ENCODE measurements at places on chromosomes 1 and 21.
A peak's percentile ranks its signal among the peaks of the same experiment; 100 is the strongest.

DNA sequence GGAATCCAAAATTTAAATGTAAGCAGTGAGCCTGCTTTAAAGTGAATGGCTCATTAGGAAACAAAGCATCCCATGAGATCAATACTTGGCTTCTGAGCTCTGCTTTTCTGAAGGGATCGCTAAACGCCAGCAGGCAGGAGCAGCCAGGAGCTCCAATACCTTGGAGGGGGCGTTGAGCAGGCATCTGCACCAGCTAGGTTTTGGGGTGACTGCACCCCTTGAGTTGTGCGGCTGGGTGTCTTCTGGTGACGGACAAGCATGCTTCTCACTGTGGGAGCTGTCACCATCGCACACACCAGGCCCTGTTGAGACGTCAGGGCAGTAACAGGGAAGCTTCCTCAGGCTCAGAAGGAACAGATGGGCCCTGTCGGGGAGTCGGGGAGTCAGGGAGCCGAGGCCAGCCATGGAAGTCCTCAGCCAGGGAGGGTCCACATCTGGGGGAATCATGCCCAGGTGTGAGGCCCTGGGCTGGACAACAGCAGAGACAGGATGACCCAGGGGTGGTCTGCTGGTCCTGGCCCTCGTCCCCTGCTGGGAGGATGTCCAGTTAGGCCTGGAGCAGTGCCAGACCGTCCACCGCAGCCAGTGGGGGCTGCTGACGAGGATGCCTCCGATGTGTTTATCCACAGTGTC lies 57.9 kb upstream of the ADARB1 start:
- DNase-seq = no peak

DNA sequence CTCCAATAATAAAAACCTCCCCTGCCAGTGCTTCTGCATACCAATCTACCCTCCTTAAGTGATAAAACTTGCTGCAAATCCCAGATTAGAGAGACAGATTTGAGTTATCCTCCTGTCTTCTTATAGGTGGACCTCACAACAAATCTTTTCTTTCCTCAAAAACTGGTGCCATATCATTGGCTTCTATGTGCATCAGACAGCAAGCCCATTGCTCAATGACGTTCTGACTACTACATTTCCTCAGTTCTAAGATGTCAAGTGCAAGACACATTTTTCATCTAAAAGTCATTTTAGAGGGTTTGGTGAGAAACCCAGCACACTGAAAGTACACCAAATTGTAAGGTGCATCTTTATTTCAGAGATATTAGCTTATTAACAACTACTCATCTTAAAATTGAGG lies 107.8 kb upstream of the VAV3 start:
- no peak for DNase-seq

DNA sequence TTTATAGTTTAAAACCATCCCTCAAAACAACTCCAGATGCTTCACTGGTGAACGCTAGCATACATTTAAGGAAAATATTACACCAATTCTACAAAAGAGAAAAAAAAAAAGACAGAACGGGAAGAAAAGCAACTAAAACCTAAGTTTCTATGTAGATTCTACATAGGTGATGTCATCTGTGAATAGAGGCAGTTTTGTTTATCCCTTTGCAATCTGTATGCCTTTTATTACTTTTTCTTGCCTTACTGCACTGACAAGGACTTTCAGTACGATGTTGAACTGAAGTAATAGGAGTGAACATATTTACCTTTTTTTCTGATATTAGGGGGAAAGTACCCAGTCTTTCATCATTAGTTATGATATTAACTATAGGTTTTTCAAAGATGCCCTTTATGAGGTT lies 101.7 kb upstream of the HAO2 start:
- no peak for DNase-seq

GRCh38 chr1:1677718-1678580 lies 14.6 kb downstream of the SLC35E2B start:
- DNase-seq = peak; percentile 70

- no peak for DNase-seq
These were observed 16.1 kb upstream of the XPR1 start for GRCh38 chr1:180615493-180616290.

DNA sequence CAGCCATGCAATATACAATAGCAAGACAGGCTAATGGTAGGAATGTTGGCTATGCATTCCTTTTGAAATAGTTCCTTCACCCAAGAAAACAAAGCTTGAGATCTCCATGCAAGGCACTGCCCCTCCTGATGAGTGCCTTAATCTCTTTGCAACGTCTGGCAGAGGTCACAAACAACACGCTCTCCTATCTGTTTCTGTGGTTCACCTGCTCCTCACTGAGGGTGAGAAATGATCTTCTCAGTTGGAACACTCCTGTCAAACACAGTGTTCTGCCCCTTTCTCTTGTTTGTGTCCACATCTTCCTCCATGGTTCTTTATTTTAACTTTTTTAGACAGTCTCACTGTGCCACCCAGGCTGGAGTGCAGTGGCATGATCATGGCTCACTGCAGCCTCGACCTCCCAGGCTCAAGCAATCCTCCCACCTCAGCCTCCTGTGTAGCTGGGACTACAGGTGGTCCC lies 21.2 kb upstream of the XPR1 start:
- no peak for DNase-seq

DNA sequence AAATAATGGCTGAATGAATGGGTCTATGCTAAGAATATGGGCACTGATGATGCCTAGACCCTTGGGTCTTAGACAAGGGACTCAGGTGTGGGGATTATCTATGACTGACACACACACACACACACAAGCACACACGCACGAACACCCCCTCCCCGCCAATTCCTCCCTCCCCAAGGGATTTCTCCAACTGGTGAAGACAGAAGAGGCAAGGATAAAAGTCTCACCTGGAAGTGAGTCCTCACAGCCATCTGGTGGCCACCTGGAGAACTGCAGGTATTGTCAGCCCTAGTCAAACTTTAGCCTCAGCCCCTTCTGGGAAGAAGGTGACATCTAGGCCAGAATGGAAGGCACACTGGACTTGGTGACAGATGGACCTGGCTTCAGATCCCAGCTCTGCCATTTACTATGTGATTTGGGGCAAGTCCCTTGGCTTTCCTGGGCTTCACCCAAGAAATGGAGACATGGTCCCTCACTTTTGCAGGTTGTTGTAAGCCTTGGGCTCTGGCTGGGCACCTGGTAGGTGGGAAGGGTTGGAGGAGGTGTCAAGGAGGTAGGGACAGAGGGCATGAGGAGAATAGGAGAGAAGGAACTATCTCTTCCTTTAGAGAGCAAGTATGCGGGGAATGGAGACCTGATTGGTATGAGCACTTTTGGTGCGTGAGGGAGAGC lies 4.0 kb upstream of the GPR3 start:
- DNase-seq = peak; percentile 85

DNA sequence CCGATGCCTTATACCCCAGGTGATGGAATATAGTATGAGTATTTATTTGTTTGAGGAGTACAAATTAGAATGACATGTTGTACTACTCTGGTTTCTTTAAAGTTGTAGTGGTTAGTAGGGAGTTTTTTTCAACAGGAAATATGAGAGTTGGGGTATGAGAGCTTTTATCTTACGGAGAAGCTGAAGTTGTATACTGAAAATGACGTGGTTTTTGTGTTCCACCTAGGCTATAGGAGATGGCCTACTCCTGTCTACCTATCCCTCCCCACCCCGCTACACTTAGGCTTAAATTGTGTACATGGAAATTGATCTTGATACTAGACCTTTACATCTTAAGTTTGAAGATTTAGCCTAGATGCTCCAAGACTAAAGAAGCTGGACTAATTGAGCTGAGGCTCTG lies 6.8 kb upstream of the HAX1 start:
- DNase-seq = no peak

- DNase-seq = no peak
These were observed 6.4 kb upstream of the GPR157 start for GRCh38 chr1:9135073-9135836.

DNA sequence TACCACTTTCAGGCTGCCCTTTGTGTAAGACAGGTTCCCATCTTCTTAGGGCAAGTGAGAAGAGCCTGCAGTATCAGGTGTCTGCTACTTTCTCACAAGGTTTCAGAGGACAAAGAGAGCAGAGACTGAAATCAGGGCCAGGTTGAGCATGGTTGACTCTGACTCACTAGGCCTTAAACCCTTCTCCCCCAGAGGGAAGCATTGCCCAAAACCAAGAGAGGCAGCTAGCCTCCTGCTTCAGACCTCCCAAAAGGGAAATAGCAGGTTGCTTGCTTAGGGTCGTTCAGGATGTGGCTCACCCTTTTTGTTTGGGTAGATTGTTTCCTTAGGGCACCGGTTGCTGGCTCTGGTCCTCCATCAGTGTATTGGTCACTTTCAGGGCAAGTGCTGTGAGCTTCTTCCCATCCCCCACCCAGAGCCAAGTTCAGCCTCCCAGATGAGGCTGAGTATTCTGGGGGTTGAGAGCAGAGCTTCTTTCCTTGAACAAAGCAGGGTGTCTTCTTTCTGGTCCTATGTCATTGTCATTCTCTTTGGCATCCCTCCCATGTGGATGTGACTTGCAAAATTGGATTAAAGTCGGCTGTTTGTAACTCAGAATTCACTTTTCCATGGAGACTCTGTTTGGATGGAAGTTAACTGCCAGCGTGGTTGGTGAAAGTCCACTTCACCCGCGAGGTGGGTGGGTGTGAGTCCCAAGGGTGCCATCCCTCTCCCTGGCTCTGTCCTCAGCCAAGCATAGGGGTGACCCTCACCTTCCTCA lies 55.5 kb upstream of the GALNT2 start:
- DNase-seq = no peak

DNA sequence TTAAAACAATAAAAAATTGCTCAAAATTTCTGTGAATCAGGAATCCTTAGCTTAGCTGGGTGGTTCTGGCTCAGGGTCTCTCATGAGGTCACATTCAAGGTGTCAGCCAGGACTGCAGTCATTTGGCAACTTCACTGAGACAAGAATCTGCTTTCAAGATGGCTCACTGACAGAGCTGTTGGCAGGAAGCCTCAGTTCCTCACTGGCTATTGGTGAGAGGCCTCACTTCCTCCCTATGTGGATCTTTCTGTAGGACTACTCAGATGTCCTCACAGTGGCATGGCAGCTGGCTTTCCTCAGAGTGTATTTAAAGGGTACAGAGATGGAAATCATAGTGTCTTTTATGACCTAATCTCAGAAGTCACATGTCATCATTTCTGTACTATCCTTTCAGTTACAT lies 785.7 kb downstream of the ADGRL2 start:
- no peak for DNase-seq

- DNase-seq = no peak
These were observed 105.4 kb downstream of the SPSB1 start for GRCh38 chr1:9397997-9398526.

DNA sequence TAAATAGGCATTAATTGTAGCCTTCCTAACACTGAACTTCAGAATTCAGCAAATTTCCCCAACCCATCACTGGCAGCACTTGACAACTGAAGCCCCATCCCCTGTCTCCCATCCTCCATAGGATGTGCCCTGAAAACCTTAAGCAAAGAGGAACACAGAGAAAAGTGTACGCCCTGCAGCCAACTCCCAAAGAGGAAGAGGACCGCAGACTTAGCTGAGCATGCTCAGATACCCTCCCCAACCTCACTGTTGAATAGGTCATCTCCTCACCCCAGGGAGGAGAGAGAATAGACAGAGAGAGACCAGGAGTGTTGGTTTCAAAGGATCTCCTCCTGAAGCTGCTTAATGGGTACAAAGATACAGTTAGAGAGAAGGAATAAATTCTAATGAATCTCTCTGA lies 50.5 kb downstream of the CD2 start:
- peak; percentile 45 for DNase-seq

- no peak for DNase-seq
These were observed 38.5 kb downstream of the HUNK start for GRCh38 chr21:31911138-31911907.

GRCh38 chr1:75392278-75392677 lies 218.6 kb downstream of the SLC44A5 start:
- DNase-seq = no peak

- DNase-seq = no peak
These were observed 165.4 kb downstream of the DNM3 start for GRCh38 chr1:172006660-172007059.

DNA sequence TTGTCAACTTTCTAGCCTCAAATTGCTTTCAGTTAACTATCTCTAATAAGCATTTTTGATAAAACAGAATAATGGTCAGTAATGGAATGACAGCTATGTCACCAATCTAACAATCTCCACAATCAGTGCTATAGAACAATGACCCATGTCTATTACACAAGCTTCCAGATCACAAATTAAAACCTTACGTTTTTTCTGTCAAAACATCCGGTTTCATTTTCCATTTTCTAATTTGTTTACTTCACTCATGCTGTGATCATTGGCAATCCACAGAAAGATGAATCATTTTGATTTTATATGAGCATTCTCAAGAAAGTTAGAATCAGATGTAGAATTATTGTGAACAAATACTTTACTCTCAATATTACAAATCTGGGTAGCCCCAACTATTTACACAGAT lies 80.3 kb downstream of the KCNT2 start:
- DNase-seq = no peak

DNA sequence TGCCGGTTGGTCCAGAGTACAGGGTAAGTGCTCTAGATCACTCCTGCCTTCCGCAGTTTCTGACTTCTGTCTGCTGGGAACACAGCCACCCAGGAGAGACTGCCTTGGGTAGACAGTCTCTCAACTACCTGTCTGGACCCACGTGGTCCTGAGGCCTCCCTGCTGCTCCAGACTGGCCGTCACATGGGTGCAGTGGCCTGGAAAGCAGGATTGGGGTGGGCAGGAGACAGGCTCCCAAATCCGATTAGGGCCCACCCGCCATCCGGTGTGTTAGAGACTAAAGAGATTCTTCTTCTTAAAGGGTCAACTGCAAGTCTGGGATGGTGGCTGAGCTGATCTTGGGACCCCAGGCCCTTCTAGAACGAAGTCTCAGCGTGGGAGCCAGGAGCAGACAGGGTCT lies 105.5 kb downstream of the EBNA1BP2 start:
- DNase-seq = no peak

DNA sequence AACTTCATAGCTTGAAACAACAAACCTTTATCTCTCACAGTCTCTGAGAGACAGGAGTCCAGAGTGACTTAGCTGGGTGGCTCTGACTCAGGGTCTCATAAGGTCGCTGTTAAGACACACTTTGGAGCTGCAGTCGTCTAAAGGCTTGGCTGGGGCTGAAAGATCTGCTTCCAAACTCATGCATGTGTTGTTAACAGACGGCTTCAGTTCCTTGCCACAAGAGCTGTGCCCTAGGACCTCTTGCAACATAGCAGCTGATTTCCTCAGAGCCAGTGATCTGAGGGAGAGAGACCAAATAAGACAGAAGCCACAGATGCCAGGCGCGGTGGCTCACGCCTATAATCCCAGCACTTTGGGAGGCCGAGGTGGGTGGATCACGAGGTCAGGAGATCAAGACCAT lies 176.8 kb downstream of the DISC1 start:
- DNase-seq = no peak

DNA sequence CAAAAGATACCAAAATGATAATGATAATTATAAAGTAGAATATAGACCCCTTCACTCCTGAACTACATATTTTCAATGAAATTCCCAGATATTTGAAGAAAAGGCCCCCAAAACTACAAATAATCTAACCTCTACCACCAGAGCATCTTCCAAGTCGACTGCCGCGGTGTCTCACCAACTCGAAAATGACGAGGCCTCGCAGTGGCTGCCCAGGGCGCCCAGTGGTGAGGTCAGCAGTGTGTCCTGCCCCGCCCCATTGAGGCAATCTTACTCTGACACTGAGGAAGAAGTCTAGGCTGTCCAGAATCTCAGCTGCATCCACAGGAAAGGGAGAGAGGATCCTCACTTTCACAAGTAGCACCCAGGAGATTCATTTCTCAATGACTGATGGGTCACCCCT lies 5.2 kb downstream of the DUSP10 start:
- no peak for DNase-seq

- no peak for DNase-seq
These were observed 20.6 kb upstream of the ELOA start for GRCh38 chr1:23722652-23723051.

- DNase-seq = no peak
These were observed 789 bp upstream of the S100A14 start for GRCh38 chr1:153616917-153617311.

GRCh38 chr1:12511516-12512468 lies 106.2 kb downstream of the DHRS3 start:
- no peak for DNase-seq
